ENCODE measurements at places on chromosomes 7 and 10.

- no peak for DNase-seq
Measured at GRCh38 chr7:50513166-50513871, 51.9 kb downstream of the DDC start.

GRCh38 chr10:28250782-28251181, 52.1 kb downstream of the MPP7 start:
- DNase-seq, result no peak

DNA sequence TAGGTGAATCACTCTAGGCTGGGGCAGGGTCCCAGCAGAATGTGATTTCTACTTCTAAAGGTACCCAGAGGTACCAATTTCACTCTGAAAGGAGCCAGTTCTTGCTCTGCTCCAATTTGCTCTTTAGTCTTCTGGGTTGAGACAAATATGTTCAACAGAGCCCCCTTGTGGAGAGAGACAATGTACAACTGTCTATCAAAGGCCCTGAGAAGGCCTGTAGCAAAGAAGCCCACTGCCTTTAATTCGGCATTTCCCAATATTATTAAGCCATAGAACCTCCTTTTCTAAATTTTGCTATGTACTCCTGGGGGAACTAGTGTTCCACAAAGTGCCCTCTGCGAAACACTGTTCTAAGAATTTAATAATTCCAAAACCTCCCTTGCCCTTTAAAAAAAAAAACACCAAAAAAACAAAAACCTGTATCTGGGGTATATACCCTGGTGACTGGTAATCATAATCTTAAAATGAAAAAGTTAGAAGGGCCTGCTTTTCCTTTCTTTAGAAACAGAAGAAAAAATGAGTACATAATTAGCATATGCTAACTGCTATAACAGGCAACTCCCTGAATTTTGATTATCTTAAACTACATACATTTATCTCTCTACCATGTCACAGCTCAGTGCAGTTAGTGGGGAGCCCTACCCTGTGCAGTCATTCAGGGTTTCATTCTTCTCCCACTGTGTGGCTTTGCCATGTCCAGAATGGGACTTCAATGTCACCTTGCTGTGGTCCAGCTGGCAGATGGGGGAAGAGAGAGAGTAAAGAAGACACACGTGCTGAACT, 160.9 kb upstream of the BMPER start:
- DNase-seq, result no peak

GRCh38 chr7:70674571-70675010, 457.4 kb upstream of the GALNT17 start:
- DNase-seq, result no peak

DNA sequence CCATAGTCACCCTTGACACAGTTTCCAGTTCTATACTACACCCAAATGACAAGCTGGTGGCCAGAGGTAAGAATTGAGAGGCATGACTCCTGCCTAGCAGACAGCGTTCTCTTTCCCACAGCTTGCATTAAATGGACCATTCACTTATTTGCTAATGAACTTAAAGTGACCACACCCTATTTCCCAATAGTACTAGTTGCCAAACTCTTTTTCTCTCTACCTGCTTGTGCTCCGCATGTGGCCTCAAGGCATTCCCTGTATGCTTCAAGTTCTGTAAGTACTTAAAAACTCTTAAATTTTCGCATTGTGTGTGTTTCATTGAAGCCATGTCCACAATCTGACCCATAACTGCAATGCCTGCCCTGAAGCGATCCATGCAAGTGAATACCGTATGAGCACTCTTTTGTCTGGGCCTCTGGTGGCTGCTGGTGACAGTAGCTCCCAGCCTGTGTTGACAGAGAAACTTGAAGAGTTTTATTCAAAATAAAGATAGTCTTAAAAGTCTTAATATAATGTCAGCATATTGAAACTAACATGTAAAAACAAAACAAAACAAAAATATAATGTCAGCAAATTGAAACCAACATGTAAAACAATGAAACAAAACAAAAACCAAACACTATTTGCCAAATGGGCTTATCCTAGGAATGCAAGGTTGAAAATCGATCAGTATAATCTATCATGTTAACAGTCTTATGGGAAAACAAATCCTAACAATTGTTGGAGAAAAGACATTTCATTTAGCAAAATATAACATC, 73.6 kb downstream of the CCSER2 start:
- DNase-seq, result no peak

- no peak for DNase-seq
Measured at GRCh38 chr7:17769918-17770317, 170.4 kb downstream of the SNX13 start.

- no peak for DNase-seq
Measured at GRCh38 chr10:22370320-22370719, 25.0 kb downstream of the SPAG6 start.

- DNase-seq, result no peak
Measured at GRCh38 chr7:158314394-158314793, 273.2 kb downstream of the PTPRN2 start.

- no peak for DNase-seq
Measured at GRCh38 chr7:2559283-2559950, 638 bp downstream of the IQCE start.

Measured in right kidney (tissue), 9 donors.